ENCODE measurements at places on chromosomes 16 and 17. TPM values are rescaled to one million over a fixed set of nuclear protein-coding genes. Genes with fewer than 3 reads are reported as not detected.

The MYL11 gene
- total RNA-seq: 10.4 TPM

The FNDC8 gene
- total RNA-seq: not detected

The CTRB1 gene
- total RNA-seq: not detected

The C16orf92 gene
- not detected for total RNA-seq

The FBXL16 gene
- total RNA-seq: 4.3 TPM

The CCDC154 gene
- 2.2 TPM for total RNA-seq

The KCTD11 gene
- 9.5 TPM for total RNA-seq

The ARL2BP gene
- 37.7 TPM for total RNA-seq
